ENCODE measurements at places on chromosomes 5 and 9.

GRCh38 chr5:172411484-172412072, 42.7 kb downstream of the SH3PXD2B start:
- DNase-seq: no peak

DNA sequence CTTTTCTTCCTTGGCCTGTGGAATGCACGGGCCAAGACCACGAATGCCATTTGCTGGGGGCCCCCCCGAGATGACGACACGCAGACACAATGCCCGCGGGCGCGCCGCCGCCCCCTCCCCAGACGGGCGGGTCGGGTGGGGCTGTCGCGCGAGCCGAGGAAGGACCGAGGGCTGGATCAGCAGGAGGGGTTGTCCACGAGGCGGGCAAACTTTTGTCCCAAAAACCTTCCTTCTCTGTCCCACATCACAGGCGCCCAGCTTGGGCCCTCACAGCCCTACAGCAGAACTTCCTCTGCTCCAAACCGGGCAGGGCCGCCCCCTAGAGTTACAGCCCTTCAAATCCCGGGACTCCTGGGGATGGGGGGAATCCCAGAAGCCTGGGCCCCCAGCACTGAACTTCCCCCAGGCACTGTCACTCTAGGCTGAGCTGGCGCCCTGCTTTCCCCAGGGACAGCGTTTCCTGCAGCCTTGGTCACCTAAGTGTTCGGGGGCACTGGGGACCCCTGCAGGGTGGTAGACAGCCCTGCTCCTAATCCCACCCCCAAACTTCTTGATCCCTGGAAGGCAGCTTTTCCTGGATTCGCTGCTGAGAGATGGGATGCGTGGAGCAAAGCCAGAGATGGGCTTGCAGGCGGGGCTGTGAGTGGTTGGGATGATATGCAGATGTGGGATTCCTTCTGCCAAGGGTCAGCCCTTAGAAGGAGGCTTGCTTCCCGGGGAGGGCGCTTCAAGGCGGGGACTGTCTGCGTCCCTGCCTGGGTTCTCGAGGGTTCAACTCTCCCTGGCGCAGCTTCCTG, 980 bp downstream of the COL5A1 start:
- DNase-seq: peak; percentile 61

- DNase-seq: no peak
Observed at GRCh38 chr9:73034962-73035361, 82.1 kb upstream of the ALDH1A1 start.

DNA sequence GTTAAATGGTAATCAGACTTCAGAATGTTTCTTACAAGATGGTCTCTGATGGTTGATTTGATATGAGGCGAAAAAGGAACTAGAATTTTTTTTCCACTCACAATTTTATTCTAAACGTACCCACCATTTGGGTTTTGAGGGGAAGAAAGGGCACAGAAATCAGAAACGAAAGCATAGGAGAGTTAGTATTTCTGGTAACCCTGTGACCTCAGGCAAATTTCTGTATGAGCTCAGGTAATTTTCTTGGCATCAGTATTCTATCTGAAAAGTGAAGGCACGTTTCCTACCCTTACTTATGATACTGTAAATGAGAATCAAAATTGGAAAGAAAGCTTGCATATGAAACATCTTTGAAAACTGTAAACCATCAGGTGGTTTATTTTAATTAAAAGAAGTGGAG, 26.5 kb downstream of the TMEFF1 start:
- DNase-seq: no peak

GRCh38 chr5:153404747-153405146, 85.7 kb upstream of the GRIA1 start:
- DNase-seq: no peak

DNA sequence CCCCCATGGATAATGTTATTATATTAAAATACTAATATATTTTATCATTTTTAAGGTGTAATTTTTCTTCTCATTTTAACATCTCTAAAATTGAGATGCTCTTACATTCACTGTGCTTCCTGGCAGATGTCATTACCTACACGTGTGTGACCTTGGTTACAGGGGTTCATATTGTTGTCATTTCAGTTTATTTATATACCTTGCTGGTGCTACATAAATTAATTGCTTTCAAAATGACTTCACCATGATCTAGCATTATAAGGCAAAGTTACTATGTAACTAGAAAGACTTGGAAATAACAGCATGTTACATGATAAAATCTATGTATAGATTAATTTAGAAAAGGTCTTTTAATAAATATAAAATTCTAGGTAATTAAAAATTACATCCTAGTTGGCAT, 60.9 kb downstream of the ARHGEF28 start:
- no peak for DNase-seq

- DNase-seq: no peak
Observed at GRCh38 chr5:12920527-12920926, 1016.3 kb upstream of the CTNND2 start.

GRCh38 chr5:133052317-133053175, 733 bp downstream of the HSPA4 start:
- DNase-seq: no peak

- no peak for DNase-seq
Observed at GRCh38 chr9:126618585-126619360, 5.0 kb downstream of the LMX1B start.

GRCh38 chr5:153791339-153791738, 247.4 kb downstream of the FAM114A2 start:
- no peak for DNase-seq

DNA sequence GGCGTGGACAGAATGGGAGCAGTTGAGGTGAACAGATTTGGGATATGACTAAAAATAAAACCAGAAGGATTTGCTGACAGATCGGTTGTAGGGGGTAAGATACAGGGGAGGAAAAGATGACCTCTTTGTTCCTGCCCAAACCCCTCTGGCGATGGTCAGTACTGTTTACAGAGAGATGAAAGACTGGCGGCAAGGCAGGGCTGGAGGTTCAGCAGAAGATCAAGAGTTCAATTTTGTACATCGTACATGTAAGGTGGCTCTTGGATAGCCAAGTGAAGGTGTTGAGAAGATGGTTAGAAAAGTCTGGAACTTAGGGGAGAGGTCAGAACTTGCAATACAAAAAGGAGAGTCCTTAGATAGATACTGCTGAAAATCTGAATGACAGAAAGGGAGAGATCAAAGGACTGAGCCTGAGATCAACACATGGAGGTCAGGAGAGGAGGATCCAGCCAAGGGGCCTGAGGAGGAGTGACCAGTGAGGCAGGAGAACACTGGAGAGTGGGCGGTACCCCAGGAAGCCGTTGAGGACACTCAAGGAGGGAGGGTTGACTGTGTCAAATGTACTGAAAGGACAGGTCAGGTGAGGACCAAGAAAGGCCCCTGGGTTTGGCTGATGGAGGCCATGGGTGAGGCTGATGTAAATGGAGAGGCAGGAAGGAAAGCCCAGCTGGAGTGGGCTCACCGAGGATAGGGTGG, 7.1 kb downstream of the IL4 start:
- no peak for DNase-seq

DNA sequence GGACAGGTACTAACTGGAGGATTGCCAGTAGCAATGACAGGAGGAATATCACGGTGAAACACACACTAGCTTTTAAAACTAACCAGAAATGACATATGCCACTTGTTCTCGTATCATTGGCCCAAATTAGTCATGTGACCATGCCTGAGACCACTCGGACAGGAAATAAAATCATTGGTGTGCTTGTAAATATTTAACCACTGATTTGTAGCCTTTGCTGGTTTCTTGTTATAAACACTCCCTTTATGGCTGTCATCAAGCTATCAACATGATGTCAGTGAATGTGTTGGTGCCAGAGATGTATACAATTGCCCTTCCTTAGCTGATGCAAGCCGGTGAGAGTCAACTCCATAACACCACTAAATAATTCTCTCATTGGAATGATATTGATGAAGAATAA, 123.7 kb upstream of the ANKH start:
- DNase-seq: no peak

DNA sequence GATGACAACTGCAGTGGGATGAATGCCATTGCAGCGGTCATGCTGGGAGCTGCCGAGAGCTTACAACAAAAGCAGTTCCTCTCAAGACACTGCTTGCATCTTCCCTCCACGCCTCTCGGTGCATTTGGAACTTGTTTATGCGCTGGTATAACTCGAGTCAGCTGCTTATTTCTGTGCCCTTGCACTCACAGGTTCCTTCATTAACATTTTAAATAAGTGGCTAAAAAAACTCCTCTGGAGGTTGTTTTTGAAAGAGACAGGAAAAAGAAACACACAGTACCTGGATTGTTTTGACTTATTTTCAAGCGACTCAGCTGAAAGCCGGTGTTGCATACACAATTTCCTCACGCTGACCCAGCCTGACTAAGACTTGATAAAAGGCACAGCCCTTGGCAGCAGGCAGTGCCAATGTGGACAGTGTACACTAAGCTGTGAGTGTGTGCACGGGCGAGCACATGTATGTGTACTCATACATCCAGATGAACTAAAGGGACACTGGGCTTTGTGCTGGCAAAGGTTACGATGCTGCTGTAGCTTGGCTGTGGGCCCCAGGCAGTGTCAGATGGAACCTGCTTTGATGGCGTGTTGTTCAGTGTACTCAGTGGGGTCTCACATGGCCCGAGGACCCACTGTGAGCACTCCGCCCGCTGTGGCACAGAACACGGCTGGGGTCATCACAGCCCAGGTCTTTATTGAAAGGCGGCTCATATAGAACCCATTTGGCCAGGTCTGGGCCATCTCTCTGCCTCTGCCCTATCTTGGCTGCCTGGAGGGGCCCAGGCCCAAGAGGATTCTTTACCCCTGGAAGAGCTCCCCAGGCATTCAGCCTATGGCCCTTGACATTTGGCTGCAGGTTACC, 92.3 kb downstream of the ANKRD33B start:
- no peak for DNase-seq

DNA sequence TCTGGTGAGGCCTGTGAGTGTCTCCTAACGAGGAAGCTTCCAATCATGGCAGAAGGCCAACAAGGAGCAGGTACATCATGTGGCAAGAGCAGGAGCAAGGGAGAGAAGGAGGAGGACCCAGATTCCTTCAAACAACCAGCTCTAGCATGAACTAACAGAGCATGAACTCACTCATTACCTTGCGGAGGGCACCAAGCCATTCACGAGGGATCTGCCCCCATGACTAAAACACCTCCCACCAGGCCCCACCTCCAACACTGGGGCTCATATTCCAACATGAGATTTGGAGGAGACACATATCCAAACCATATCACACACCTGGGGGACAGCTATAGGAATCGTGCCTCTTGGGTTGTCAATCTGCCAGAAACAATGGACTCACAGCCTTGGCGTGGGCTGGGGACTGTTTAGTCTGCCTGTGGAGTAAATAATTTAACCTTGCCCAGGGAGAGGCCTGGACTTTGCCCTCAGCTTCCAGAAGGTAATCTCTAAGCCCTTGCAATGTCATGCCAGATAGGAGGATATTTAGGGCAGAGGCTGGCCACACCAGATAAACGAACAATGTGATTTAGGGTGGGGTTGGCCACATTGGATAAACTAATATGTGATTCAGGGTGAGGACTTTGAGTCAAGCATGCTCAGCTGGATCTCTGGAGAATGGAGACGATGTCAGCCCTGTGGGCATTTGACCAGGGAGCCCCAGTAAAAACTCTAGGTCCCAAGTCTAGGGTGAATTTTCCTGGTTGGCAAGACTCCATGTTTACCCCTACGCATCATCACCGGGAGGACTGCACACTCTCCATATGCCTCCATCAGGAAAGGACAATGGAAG, 13.6 kb upstream of the VDAC1 start:
- no peak for DNase-seq

GRCh38 chr9:125889476-125890419, 142.6 kb downstream of the PBX3 start:
- no peak for DNase-seq

- DNase-seq: no peak
Observed at GRCh38 chr5:101673120-101673519, 623.0 kb downstream of the SLCO4C1 start.

DNA sequence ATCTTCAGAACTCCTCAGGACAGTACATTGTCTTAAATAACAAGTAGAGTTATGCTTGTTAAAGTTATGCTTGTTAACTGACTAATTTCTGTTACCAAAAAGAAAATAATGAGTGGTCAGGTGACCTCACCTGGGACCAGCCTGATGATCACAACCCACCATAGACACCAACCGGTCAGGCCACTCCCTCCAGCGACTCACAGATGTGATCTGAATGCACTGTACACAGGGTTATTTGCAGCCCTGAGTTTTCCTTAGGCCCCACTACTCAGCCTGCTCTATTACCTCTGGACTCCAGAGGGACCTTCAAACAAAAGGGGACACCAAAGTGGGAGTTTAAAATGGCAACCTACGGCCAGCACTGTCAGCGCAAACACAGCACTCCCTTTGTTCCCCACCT, 55.3 kb downstream of the ARSB start:
- DNase-seq: no peak

GRCh38 chr5:173707392-173707791, 90.9 kb upstream of the BOD1 start:
- peak; percentile 31 for DNase-seq

DNA sequence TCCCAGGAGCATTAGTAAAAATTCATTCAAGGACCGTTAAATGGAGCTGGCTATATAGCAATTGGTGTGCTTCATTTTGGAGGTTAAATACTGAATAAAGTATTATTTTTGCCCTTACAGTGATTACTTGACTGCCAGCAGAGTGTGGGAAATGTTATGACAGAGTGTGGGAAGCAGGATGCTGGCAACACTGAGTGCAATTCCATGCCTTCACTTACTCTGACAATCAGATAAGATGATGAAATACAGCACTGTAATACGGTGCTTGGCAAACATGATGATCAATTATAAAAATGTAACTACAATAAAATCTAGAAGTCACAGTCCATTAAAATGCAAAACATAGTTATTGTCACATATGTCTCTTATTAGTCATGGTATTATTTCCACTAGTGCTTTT, 651.3 kb downstream of the PTPRD start:
- no peak for DNase-seq

DNA sequence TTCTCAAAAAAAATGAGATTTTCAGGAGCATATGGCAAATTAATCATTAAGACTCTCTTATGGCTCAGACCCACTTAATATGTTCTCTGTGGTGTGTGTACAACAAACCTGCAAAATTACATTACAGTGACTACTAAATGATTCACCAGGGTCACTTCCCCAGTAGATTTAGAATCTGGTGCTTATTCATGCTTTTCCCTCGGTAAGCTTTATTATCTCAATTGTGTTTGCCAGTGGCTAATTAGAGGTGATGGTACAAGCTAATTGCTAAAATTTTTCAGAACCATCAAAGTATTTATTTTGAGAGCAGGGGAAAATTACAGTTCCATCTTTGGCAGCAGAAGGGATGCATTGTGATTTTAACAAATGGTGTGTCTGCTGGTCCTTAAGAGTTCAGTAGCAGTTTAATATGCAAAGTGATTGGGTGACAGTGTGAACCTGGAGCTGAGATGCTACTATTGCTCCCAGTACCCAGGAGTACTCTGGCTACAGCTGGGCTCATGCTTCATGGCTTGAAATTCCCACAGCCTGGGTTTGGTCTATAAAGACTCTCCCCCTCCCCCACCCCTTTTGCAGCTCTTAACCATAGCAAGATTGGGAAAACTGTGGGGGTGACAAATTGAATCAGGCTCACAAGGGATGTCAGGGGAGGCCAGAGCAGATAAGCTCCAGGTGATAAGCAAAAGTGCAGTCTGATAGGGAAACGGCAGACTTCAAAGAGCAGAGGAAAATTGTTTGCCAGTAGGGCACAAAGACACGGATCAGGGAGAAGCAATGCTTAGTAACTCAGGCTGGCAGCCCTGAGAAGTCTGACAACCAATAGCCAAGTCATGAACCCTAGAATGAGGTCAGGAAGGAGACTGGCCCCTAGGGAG, 92.8 kb upstream of the RAD23B start:
- DNase-seq: peak; percentile 67

Measured in HS-5 (cell line).